ENCODE measurements at places on chromosomes 2 and 18.
A peak's percentile ranks its signal among the peaks of the same experiment; 100 is the strongest.

GRCh38 chr18:46562674-46563192 is 94.3 kb downstream of the LOXHD1 start:
- DNase-seq = no peak

DNA sequence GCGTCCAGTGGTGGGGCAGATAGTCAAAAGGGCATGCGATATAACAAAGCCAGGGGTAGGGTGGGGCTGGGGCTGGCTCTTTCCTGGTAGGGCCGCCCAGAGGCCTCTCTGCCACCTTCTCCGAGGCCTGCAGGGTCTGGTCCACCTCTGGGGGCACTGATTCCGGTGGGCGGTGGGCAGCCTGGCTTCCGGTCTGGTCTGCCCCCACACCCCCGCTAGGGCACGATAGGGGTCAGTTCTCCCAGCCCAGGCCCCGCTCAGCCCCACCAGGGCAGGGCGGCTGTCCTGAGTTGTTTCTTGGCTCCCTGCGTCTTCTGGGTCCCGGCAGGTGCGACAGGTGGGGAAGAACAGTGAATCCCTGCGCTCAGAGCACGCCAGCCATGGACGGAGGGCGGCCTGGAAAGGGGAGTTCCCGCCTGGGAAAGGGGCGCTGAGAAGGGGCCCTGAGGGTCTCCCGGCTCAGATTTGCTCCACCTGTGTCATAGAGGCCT is 707 bp upstream of the ERFE start:
- DNase-seq = no peak

DNA sequence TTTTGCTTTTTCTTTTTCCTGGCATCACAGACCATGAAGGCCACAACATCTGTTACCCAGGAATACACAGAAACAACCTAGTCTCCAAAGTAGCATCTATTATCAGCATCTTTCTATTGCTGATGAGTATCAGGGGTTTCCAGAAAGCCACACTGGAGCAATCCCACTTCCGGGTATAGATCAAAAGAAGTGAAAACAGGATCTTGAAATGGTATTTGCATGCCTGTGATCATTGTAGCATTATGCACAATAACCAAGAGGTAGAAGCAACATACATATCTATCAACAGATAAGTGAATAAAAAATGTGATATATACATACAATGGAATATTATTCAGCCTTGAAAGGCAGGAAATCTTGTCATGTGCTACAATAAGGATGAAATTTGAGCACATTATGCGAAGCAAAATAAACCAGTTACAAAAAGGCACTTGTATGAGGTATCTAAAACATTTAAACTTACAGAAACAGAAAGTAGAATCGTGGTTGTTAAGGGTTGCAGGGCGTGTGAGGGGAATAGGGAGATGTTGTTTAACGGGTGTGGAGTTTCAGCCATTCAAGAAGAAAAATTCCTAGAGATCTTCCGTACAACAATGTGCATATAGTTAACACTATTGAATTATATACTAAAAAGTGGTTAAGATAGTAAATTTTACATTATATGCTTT is 115.1 kb downstream of the KCNE4 start:
- no peak for DNase-seq

- DNase-seq = peak; percentile 23
These were observed 15.0 kb upstream of the FMNL2 start for GRCh38 chr2:152319822-152320570.

DNA sequence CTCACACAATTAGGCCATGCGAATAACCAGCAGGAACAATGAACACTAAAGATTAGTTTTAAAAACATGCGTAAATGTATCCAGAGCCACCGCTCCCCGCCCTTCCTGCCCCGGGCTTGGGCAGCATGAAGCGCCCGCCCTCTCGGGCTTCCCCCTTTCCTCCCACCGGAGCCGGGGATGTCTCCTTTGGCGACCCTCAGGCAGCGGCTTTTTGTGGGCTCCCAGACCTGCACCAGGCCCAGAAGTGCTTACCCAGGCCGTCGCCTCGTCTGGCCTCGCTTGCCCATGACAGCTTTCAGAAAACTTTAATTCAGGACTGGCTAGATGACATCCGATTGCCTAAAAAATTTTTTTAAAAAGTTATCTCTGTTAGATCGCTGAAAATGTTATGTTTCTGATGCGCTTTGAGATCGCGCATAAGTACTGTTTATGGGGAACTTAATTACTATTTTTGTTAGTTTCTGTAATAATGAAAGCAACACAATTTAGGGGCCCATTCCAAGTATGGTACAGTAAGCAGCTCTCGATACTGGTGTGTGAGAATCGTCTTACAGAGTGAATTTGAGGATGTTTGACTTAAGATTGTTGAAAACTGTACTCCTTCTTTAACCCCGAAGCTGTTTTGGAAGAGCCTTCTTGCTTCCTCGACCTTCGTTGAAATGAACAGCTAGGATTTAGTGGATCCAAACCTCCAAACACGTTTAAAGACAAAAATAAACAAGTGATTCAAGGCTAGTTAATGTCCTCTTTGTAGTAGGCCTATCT is 1.1 kb downstream of the MAP3K20 start:
- DNase-seq = peak; percentile 48

- no peak for DNase-seq
These were observed 23.3 kb downstream of the PLEK start for GRCh38 chr2:68388358-68388757.

DNA sequence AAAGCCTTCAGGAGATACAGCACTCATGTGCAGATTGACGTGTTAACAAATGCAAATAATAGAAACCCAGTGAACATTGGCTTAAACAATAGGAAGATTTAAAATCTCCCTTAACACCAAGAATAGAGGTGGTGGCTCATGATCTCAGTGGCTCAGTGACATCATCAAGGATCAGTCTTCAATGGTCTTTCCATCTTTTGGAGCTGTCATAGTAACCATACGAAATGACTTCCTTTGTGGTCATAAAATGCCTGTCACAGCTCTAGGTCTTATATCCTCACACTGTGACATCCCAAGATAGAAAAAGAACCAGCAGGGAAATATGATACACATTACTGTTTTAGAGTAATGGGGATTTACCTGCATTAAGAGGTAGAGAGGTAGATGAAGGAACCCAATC is 59.6 kb upstream of the ACKR3 start:
- no peak for DNase-seq
